Activated CD4-positive, CD25-positive, alpha-beta regulatory T cell (primary cell): ENCODE measurements at places on chromosomes 3 and 15.

GRCh38 chr3:159679900-159680299 is 308.7 kb upstream of the IL12A start:
- DNase-seq: no peak

DNA sequence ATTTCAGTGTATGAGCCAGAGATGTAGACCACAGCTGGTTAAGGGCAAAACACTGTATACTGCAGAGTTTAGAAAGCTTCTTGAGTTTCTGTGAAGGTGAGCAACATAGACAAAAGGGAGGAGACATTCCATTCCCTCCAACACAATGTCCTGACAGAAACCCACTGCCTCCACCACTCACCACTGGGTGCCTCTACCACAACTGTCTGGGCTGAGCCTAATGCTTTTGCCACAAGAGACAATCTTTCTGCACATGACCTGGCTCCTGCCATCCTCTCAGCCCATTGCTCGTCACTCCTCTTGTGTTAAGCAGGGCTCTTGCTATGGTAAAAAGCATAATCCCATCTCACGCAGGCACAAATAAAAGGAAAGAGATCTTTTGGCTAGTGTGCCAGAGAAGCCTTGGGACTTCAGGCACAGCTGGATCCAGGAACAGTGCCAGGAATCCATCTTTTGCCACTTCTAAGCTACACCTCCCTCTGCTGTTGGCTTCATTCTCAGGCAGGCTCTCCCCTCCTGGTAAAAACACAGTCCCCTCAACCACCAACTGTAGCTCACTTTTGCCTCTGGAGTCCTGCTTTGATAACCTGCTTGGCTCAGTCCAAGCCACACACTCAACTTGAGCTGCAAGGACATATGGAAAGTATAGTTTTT is 140.6 kb upstream of the PRR20G start:
- no peak for DNase-seq

GRCh38 chr15:50229336-50229735 is 36.2 kb downstream of the HDC start:
- no peak for DNase-seq

DNA sequence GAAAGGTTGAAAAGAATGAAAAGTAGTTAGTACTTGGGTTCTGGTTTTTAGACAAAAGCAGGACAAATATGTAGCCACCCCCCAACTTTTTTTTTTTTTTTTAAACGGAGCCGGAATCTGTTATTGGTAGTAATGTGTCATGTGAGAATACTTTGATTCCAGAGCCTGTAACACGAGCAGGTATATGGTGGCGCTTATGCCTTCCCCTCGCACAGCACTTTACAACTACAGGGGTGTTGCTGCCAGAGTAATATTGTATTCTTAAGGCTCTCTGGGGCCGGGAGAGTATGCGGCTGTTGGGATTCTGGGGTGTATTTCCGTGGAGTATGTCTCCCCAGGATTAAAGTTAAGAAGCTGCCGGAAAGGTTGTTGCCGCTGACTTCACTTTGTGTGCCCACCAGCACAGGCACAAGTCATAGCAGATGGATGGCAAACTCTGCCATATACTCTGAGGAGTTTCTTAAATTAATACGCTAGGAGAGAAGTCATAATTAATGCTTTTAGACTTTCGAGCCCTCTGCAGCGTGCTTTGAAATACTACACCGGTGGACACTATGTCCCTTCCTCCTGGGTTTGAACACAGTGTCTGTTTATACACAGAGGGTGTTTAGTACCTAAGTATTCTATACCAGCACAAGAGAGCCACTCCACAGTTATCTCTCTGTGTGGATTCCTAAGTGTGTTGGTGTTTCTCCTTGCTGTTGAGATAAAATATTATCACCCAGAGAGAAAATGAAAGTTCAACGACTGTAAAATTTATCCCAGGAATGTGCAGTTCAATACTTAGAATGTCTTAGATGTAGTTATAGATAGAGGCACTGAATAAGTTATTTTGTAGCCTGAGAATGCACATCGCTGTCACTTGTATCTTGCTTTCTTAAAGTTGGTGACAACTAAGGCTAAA is 1.4 kb downstream of the MBNL1 start:
- DNase-seq: no peak

DNA sequence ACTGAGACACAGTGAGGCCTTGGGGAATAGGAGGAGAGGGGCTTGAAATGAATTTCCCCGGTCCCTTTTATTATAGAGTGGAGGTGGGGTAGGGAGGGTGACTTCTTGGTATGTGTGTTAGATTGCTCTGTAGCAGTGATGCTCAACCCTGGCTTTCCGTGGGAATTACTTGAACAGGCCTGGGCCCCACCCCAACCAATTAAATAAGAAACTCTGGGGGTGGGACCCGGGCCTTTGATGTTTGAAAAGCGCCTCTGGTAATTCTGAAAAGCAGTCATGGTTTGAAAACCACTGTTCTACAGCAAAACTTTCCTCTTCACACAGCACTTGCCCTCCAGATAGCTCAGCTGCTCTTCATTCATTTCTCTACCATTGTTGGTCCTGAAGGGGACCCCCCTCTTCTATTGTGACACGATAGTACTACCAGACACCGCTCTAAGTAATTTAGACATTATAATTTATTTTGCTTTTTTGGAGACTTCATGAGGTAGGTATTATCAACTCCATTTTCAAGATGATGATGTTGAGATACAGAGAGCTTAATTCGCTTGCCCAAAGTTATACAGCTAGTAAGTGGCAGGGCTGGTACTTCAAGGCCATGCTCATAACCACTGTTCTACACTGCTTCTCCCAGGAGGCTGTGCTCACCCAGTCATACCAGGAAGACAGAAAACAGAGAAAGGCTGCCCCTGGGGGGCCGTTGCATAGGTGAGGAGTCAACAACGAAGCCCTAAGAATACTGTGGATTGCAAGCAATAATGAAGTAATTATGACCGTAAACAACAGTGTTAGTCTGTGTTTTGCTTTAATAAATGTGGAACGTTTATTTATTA is 176.2 kb downstream of the PEX5L start:
- DNase-seq: no peak

DNA sequence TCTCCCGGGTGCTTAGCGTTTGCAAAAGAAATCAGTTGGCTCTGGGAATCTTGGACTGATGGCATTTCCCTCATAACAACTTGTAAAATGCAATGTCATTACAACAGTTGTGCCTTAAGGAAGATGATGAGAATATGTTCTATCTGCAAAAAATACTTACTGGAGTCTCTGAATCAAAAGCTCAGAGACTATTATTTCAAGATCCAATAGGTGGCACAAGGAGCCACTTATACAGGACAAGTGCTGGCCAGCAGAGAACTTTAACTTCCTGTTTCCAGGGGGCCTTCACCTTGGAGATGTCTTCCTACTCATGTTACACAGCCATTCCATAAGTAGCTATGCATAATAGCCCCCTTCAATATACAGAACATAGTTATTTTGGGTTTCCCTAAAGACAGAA is 8.9 kb upstream of the RPS27L start:
- no peak for DNase-seq

DNA sequence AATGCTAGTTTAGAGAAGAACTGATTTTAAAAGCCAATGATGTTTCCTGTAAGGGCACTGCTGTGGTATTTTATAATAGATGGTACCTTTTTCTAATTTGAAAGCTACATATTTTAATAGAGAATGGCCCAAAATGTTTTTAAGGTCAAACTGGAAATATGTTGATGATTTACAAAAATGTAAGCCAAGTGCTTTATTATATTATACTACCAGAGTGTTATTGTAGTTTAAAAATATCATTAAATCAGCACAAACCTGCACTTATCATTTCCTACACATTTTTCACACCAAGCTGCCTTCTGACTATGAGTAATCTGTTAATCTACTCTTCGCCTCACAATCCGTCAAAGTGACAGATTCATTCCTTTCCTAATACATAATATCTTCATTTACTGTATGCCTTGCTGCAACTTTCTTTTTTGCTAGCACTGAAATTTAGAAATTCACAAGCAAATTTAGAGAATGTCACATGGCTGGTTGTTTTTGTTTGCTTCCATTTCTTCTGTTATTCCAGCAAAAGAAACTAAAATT is 126.4 kb upstream of the FAM3D start:
- DNase-seq: no peak

- DNase-seq: no peak
These were observed 59.2 kb upstream of the IGSF10 start for GRCh38 chr3:151520105-151520504.

GRCh38 chr15:45637552-45638033 is 2.8 kb downstream of the SQOR start:
- peak; percentile 4 for DNase-seq

DNA sequence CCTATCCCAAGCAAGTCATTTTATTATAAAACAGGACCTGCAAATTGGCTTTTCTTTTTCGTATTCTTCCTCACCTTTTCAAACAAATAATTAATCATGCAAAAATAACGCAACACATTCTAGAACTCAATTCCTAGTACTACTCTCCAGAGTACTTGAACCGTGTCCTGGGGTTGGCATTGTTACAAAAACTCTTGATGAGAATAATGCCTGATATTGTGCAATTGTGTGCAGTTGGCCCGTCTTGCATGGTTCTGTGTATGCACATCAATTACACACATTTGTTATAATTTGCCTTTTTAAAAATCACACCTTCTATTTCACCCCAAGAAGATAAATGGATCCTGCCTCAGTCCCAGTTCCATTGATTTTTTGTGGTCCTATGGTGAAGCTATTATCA is 205.4 kb downstream of the EPHB1 start:
- DNase-seq: no peak

GRCh38 chr3:9072667-9073009 is 109.4 kb upstream of the RAD18 start:
- no peak for DNase-seq

DNA sequence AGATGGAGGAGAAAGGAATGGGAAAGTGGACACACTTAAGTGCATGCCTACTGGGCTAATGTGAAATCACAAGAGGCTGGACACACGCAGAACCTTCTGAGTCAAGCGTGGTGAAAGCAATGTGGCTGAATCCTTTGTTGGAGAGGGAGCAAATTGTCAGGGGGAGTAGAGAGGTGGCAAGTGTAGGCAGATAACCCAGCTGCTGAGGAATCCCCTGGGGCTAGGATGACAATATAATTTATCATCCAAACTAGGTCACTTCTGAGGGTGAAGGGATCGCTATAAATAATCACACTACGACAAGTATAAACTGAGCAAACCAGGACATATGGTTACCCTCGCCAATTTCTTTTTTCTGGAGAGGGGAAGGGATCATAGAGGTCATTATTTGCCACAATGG is 28.7 kb downstream of the TAMM41 start:
- DNase-seq: no peak

GRCh38 chr3:2802429-2802828 is 307.7 kb downstream of the IL5RA start:
- no peak for DNase-seq

GRCh38 chr3:185825006-185825638 is at the start of gene IGF2BP2:
IGF2BP2 (minus strand) TSS chr3:185825042; CDS start chr3:185824960, 82 bp downstream.
- DNase-seq: no peak

DNA sequence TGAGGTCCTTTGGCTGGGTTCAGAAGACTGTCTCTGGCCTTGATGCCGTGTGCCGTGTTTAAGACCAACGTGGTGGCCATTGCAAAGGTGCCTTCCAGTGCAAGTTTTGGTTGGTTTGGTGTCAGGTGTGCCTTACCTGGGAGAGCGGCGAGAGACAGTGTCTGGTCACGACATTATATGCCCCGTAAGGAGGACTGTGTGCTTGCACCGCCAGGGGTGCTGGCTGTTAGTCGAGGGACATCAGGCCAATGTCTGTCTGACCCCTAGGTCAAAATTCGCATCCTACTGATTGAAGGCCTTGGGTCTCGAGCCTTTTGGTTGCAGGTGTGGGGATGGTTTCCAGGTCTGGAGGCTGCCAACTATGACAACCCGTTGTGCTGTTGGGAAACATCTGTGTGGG is 111.9 kb downstream of the SNRPN start:
- no peak for DNase-seq

GRCh38 chr15:100373120-100373896 is 31.5 kb upstream of the ADAMTS17 start:
- DNase-seq: no peak

- DNase-seq: no peak
These were observed 44.7 kb downstream of the NUP210 start for GRCh38 chr3:13375464-13375863.

- no peak for DNase-seq
These were observed 34.3 kb upstream of the LRTM1 start for GRCh38 chr3:54962200-54962599.

DNA sequence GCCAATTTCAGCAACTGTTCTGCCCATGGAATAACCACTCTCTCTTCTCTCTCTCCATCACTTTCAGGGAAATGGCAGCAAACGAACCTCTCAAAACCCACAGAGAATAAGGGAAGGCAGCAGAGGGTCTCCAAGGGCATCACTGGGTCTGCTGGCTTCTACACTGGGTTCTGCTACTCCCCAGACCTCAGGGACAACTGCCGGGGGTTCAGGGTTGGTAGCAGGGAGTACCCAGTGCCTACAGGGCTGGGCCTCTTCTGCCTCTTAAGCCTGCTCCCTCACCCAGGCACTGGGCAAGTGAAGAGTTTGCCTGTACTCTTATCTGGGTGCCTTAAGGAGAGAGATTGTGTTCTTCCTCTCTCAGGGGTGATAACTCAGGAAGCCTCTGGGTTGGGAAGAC is 2.5 kb downstream of the TCTA start:
- no peak for DNase-seq

DNA sequence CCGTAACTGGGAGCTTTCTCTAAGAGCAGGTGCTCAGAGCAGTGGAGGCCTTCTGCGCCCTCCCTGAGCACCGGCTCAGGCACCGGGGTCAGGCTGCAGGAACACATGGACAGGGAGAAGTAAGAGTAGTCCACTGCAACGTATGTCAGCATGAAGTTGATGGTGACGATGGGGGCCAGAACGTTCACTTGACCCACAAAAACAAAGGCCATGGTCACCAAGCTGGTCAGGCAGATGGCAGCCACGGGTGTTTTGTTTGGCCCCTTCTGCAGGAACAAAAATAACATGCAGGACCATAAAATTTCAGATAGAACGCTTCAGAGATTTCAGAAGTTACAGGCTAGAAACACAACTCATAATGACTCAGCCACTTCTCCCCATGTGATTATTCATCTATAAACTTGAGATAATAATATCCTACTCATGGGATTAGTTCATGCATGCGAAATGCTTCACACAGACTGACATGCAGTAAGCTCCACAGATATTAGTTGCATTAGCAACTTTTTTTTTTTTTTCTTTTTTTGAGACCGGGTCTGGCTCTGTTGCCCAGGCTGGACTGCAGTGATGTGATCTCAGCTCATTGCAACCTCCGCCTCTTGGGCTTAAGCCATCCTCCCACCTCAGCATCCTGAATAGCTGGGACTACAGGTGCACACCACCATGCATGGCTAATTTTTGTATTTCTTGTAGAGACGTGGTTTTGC is 52.2 kb upstream of the HEG1 start:
- DNase-seq: no peak

DNA sequence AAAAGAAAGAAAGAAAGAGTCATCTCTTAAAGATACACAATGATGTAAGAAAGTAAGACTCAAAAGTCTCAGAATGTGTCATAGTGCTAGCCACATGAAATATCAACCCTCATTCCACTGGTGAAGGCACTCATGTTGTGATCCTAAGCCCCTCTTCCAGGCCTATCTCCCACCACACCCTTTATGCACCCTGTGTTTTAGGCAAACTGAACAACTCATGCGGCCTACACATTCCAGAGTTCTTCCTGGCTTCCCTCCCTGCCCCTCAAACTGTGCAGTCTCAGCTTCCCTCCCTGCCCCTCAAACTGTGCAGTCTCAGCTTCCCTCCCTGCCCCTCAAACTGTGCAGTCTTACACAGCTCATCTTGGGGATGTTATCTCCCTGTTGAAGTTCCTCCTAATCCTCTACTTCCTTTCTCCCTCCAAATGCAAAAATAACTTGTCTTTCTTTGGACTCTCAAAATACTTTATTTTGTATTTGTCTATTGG is 69.0 kb upstream of the FNDC3B start:
- DNase-seq: no peak

GRCh38 chr3:123297627-123297899 is 95.8 kb downstream of the SEC22A start:
- no peak for DNase-seq
